Stimulated activated CD8-positive, alpha-beta memory T cell treated with anti-CD3 and anti-CD28 coated beads, Interleukin-4, amount 100 ng/mL, for 24 hours (primary cell): ENCODE measurements at places on chromosomes 5 and 9.

GRCh38 chr9:94867281-94867841 is 140.9 kb downstream of the AOPEP start:
- DNase-seq: no peak

DNA sequence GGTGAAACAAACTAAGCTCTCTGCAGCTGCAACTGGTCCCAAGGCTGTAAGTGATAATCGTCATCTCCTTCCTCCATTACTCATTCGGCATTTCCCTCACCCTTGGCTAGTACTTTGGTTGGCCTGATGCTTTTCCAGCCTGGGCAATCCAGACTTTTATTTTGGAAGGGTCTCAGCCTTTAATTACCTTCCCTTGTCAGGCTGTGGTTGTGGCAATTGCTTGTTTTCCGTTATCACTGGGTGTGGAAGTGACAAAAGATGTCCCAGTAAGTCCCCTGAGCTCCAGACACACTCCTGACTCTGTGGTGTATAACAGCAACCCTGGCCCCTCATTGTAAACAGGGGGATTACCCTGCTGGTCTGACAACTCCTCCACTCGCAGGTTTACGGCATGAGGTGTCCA is 6.3 kb upstream of the FAF2 start:
- no peak for DNase-seq

DNA sequence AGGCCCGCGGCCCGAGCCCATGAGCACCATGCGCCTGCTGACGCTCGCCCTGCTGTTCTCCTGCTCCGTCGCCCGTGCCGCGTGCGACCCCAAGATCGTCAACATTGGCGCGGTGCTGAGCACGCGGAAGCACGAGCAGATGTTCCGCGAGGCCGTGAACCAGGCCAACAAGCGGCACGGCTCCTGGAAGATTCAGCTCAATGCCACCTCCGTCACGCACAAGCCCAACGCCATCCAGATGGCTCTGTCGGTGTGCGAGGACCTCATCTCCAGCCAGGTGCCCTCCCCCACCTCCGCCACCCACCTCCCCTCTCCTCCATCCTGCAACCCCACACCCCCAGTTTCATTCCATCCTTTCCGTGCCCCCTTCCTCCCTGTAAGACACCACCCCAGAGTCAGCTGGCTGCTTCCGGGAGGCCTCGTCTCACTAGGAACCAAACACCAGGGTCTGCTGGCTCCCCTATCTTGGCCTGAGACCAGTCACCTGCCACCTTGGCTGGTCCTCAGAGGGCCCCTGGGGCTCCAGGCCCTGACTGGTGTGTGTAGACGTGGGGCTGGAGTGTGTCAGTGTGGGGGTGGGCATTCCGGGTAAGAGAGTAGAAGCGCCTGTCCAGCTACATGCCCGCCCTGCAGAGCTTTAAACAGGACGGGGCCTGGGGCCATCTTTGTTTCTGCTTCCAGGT is 655 bp downstream of the GRIN1 start:
- DNase-seq: no peak

DNA sequence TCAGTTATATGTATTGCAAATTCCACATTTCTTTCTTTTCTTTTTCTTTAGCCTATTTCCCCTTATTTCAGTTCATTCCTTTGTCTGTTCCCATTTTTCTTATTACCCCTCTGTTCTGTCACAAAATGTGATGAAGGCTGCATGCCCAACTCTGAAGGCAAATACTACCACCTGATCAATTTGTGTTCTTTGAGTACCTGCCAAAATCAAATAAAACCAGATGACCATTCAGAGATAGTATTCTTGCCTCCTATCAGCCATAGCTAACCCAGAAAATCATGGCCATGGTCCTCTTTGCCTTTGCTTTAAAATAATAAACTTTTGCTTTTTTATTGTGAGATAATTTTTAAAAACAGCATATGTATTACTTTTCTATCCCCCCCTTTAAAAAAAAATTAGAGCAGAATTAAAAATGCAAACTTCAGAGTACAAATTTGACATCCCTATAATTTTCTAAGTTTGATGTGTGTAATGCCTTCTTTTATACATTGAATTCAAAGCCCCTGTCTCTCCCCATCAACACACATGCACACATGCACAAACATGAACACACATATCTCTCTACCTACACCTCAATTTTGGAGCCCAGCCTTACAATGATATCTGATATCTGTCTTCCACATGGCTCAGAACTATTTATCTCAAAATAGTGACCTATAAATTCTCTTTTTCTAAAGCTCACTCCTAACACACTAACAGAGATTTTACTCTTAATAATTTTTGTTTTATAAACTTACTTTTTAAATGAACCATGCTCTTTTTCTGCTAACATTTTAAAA is 3.5 kb downstream of the RFESD start:
- DNase-seq: no peak

GRCh38 chr9:73613092-73613701 is 461.5 kb downstream of the ANXA1 start:
- no peak for DNase-seq

GRCh38 chr5:176132471-176133288 is 105.5 kb upstream of the SIMC1 start:
- DNase-seq: no peak
